ENCODE measurements at places on chromosomes 5 and 9.
A peak's percentile ranks its signal among the peaks of the same experiment; 100 is the strongest.

- DNase-seq, result no peak
These were observed 50.7 kb downstream of the CNTLN start for GRCh38 chr9:17185481-17186029.

DNA sequence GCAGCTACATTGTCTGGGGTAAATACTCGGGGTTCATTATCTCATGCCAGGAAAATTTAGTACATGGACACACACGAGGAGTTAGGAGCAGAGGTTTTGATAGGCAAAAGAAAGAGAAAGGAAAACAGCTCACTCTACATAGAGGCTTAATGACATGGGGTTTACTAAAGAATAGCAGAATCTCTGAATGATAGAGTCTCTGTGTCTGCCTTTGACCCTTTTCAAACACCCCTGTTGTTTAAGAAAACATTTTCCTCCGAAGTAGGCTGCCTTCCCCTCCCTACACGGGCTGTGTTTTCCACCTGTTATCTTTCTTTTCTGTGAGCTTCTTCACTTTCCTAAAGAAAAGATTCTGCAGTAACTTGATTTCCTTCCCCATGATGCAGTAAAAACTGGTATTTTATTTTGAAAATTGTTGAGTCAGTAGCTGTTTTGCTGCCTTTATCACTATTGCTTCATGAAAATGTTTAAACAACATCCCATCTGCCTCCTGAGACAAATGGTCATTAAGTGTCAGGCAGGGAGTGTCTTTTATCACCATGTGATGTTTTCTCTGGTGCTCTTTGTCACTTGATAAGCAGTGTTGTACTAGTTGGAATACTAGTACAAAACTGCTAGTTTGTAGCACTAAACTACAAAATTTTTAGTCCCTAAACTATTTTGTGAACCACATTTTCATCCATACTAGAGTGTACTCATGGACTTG, 76.6 kb downstream of the PPIC start:
- DNase-seq, result no peak

DNA sequence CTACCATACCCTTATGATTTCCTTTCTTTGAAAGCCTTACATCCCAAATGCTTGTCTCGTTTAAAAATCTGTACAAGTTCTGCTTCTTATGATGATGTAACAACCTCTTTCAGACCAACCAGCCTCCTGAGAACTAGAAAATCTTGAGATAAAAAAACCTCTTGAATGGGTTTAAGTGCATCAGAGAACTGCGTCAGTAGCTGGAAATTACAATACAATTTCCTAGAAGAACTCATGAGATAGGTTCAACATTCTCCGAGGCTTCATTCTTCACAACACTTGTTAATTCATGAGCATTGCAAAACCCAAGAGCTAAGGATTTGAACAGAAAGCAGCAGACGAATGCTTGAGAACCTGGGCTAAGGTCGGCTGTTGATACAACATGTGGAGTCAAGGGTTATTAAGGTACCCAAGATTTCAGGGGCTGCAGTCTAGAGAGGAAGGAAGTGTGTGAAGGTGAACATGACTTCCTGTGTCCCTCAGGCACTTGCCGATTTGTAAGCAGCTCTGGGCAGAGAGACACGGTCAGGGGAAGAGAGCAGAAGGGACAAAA, 286.0 kb downstream of the ICE1 start:
- DNase-seq, result no peak

DNA sequence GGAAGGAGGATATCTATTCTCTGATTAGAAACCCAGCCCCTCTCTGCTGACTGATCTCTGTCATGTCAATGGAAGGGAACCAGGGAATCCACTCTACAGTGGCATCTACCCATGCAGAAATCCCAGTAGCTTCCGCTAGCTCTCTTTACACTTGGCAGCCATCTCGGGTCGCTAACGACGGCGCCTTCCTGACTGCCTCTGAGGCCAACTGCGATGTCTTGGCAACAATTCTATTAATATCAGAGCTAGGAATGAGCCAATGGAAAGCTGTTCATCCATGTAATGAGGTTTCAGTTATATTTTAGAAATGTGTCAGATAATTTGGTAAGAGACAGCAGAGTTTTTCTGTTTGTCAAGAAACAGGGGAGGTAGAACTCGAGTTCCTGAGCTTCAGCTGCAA, 67.6 kb upstream of the ATP10B start:
- no peak for DNase-seq

- DNase-seq, result no peak
These were observed 33.2 kb downstream of the HABP4 start for GRCh38 chr9:96483197-96483596.

DNA sequence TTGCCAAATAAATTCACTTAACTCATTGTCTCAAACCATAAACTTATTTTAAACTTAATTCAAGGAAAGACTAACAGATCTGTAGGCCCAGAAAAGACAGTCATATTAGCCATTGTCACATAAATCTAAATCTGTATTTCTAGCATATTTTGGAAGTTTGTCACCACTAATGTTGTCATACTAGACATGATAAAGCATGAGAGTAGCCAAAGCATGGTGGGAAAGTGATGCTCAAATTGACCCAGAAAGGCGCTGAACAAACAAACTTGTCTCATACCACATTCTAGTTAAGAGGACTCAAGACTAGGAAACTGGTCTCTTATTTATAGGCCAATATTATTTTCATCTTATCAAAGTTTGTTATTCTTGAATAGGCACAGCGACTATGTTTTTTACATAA, 99.4 kb downstream of the VCAN start:
- DNase-seq, result no peak

DNA sequence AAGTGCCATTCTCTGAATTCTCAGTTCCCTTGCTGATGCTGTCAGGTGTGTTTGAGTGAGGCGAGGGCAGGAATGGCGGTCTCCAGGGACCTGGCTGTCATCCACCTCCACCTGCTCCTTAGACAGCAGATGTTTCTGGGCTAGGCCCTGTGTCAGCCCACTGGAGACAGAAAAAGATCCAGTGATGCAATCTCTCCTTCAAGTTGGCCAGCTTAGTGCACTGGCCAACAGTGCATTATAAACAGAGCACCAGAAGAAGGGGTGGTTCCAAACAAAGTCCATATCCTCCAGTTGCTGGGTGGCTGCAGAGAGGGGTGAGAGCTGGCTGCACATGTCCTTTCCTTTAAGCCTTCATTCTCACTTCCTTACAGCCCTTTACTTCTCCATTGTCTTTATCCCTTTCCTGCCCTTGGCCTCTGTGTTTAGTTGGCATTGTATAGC, 26.5 kb downstream of the NANS start:
- DNase-seq, result no peak

GRCh38 chr5:132526290-132526973, 16.9 kb downstream of the IL5 start:
- DNase-seq, result peak; percentile 51

DNA sequence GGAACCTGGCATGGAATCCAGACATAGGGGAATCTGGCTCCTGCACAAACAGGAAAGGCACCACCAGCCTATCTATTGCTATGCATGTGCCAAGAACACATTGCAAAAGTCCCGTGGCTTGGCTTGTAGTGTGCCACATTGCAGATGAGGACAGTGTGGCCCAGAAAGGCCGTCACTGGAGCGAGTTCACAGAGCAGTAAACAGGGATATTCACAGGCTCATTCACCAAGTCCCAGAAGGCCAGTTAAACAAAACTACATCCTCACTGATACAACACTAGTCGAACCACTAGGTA, 39.6 kb upstream of the TRIM32 start:
- DNase-seq, result no peak

Measured in NCI-H1436 (cell line).